ENCODE measurements at places on chromosomes 1 and 21.

DNA sequence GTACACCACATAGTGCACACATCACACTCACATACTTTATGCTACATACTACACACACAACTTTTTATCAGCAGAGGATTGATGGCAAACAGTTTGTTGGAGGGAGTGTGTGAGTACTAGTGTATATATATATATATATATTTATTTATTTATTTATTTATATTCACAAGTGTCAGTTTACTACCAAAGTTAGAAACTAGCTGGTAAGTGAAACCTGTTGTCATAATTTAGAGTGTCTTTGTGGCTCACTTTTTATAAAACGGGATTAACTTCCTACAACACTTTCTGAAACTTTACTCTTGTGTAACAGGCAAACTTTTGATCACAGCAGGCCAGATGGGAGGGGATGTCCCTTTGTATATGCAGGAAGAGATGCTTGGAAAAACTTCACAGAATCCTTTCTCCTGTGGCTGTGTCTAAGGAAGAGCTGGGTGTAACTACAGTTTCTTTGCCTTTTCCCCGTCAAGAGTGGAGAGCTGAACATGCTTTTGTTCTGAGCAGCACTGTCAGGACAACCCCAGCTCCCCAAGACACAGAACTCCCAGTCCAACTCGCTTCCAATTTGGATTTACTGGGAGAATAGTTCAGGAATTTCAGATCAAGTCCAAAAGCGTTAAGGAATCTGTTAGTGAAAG, 1.9 kb upstream of the SAMD13 start:
- DNase-seq = no peak

GRCh38 chr1:71610476-71610875, 529.6 kb upstream of the ZRANB2 start:
- DNase-seq = no peak

DNA sequence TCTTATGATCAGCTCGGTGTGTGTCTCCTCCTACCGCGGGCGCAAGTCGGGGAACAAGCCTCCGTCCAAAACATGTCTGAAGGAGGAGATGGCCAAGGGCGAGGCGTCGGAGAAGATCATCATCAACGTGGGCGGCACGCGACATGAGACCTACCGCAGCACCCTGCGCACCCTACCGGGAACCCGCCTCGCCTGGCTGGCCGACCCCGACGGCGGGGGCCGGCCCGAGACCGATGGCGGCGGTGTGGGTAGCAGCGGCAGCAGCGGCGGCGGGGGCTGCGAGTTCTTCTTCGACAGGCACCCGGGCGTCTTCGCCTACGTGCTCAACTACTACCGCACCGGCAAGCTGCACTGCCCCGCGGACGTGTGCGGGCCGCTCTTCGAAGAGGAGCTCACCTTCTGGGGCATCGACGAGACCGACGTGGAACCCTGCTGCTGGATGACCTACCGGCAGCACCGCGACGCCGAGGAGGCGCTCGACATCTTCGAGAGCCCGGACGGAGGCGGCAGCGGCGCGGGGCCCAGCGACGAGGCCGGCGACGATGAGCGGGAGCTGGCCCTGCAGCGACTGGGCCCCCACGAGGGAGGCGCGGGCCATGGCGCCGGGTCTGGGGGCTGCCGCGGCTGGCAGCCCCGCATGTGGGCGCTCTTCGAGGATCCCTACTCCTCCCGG, 1.5 kb downstream of the KCNC4 start:
- DNase-seq = no peak

- DNase-seq = no peak
Measured at GRCh38 chr21:43312751-43313169, 114.2 kb downstream of the SIK1 start.

DNA sequence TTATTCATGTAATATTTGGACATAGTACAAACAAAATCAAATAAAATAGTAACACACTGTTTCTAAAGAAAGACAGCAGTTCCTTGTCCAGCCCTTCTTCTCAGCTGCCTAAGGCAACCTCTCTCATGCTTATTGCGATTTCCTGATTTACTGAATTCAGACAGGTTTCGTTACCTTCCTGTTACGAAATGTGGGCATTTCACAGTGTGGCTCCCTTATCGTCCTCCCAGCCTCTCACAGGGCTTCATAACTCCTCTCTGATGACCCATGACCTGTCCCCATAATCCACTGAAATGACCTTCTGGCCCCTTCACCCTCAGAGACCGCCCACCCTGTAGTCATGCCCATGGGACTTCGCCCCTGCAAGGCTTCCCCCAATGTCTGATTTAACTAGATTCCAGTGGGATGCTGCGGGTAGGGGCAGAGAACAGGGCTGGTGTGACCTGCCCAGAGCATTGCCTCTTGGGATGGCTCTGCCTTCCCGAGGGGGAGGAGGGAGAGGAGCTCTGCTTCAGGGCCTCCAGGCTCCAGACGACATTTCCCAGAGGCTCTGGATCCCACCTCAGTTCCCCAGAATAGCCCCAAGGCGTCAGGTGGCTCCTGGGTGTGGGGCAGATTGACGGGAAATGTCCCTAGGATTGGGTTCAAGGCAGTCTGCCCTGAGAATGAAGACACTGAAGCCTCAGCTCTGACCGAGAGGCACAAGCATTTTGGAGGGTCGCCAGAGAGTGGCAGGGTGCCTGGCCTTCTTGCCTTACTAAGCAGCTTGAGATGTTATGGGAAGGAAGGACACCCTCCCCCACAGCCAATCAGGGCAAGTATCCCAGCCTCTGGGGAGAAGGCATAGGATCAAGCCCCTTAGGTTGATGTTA, 20.6 kb downstream of the PADI2 start:
- DNase-seq = no peak

- DNase-seq = no peak
Measured at GRCh38 chr1:28910379-28911115, 3.8 kb upstream of the EPB41 start.

DNA sequence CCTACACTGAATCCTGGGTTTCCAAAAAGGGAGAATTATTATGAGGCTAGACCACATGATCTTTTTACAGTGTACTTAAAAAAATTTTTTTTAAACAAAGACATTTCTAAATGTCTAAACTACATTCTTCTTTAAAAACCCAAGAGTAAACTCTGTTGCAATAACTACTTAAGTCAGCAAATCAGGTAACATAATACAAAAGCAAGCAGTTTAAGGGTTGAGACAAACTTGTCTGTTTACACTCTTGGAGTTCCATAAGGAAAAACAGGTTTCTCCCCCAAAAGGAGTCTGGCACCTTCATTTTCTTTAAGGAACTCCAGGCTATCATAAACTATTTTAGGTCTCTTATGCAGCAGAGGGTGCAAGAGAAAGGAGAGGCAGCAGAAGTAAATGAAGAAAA, 12.5 kb upstream of the ANKRD45 start:
- DNase-seq = peak; percentile 2

GRCh38 chr1:159009704-159010361, at the start of gene IFI16:
Gene IFI16, plus strand, starts transcription at chr1:159009907. Its CDS starts 4,774 bp downstream, at chr1:159014681.
- peak; percentile 99 for DNase-seq

- peak; percentile 85 for DNase-seq
Measured at GRCh38 chr1:177927021-177927596, 42.7 kb downstream of the SEC16B start.

GRCh38 chr1:11558871-11559590, 80.1 kb downstream of the DISP3 start:
- DNase-seq = no peak

DNA sequence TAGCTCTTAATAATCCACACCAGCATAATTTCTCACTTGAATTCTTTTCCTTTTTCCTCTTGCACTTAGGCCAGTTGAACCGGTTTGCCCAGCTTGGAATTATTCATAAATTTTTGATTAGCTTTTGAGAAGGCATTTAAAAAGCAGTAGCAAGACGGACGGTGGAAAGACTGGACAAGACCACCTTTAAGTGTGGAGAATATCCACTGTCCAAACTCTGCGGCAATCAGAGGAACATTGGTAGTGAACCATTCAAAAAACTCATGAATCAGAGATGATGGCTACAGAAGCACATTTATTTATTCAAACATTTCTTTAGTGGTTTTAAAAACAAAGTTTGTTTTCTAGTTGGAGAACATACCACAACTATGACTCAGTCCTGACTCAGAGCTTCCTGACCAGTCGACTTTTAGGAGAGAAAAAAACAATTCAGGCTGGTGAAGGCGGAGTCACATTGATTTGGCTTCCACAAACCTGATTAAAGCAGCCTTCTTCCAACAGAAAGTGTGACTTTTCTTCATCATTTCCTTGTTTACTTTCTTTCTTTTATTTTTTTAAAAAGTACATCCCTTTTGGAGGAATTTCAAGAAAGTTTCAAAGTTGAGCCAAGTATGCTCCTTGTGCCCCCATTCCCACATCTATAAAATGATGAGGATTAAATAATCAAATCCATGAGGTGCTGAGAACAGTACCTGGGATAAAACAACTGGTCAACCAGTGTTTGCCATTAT, 128.8 kb downstream of the ADSS2 start:
- DNase-seq = peak; percentile 98

DNA sequence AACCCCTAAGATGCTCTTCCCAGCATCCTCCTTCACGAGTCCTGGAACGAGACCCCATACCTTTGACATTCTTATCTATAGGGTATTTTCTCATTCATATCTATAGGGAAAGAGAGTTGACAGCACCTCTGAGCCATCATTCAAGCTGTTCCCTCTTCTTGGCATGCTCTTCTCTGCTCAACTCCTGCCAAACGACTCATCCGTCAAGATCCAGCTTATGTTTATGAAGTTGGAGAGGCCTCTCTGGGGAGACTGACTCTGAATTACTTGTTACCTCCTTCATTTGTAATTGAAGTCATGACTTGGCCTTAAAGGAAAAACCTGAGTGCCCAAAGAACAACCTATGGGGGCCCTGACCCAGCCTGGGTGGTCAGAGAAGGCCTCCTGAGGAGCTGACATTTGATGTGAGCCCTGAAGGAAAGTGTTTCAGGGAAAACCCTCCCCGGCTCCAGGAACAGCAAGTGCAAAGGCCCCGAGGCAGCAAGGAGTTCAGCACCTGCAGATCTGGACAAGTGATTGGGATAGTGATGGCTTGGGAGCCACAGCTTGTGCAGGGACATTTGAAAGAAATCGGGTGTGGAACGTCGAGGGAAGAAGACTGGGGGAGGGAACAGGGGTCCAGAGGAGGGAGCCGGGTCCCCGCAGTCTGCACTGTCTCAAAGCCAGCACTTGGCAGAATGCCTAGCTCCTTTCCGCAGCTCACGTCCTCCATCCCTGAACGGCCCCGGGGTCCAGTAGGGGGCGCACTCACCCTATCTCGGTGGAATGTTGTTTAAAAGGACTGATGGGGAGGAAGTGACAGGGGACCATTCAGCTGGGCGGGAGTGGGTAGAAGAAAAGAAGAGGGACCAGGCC, 14.0 kb upstream of the CDA start:
- DNase-seq = peak; percentile 69

DNA sequence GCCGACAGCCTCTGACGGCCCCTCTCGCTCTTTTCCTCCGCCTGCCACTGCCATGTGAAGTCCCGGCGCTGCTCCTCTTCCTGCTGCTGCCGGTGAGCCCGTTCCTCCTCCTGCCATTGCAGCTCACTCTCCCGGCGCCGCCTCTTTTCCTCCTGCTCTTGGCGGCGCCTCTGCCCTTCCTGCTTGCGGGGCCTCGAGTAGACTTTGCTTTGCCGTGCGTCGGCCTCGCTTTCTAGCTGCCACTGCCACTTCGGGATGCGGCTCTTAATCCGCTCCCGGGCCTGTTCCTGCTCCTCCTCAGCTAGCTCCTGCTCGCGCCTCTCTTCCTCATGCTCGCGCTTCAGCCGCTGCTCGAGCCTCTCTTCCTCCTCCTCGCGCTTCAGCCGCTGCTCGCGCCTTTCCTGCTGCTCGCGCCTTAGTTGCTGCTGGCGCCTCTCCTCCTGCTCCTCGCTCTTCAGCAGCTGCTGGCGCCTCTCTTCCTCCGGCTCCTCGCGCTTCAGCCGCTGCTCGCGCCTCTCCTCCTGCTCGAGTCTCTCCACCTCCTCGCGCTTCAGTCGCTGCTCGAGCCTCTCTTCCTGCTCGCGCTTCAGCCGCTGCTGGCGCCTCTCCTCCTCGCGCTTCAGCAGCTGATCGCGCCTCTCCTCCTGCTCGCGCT, 4.3 kb downstream of the TCHH start:
- DNase-seq = peak; percentile 21

DNA sequence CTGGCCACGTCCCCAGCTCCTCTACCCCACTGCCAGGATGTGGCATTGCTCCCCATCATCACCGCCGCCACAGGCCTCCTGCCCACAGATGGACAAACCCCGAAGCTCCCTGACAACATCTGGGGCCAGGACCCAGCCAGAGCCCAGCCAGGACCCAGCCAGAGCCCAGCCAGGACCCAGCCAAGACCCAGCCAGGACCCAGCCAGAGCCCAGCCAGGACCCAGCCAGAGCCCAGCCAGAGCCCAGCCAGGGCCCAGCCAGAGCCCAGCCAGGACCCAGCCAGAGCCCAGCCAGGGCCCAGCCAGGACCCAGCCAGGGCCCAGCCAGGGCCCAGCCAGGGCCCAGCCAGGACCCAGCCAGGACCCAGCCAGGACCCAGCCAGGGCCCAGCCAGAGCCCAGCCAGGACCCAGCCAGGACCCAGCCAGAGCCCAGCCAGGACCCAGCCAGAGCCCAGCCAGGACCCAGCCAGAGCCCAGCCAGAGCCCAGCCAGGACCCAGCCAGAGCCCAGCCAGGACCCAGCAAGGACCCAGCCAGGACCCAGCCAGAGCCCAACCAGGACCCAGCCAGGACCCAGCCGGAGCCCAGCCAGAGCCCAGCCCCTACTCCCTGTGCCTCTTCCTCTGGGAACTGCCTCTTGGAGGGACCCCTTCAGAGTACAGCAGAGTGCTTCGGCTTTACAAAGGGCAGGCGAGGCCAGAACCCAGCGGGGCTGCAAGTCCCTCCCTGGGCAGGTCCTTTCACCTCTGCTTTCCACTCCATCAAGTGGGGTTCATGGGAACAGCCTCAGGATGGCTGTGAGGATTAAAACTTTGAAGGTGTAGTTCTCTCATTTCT, 43.7 kb downstream of the DISP3 start:
- no peak for DNase-seq

GRCh38 chr1:226988334-226988666, 48.2 kb downstream of the COQ8A start:
- no peak for DNase-seq

GRCh38 chr1:14296795-14297194, 301.7 kb upstream of the KAZN start:
- DNase-seq = no peak

DNA sequence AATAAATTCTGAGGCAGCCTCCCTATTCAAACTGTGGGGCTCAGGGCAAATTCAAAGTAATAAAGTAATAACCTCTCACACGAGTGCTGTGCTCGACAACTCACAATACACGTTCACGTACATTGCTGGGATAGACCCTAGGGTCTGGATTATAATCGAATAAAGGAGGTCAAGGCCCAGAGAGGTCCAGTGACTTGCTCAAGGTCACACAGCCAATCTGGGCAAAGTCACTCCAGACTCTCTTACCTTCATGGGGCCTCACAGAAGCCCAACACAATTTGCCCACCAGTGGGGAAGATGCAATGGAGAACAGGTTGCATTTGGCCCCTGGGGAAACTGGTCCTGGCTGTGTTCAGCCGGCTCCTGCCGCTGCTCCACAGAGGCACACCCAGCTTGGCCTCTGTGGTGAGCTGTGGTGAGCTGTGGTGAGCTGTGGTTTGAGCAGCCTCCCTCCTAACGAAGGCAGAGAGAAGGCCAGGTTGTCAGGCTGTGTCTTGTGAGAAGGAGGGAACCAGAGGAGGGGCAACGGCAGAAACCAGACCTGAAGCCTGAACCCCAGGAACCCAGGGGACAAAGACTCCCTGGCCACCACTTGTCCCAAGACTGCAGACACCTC, 35.1 kb downstream of the NUAK2 start:
- peak; percentile 57 for DNase-seq

Data from amniotic epithelial cell (primary cell).